Natural killer cell treated with Interleukin-12 subunit alpha and Interleukin-12 subunit beta and Interleukin-15 and Interleukin-18, amount 100 ng/mL, for 72 hours (primary cell): ENCODE measurements at places on chromosomes 5 and 9. TPM values are rescaled to one million over a fixed set of nuclear protein-coding genes. Genes with fewer than 3 reads are reported as not detected.

GRCh38 chr5:30112867-30113266 is 1080.6 kb upstream of the CDH6 start:
- H3K4me1 ChIP-seq, result no peaks in the 10 kb centered on the region
- DNase-seq, result no peak
- no peak overlapping the region for H3K27ac ChIP-seq

- H3K4me1 ChIP-seq, result no peaks in the 10 kb centered on the region
- H3K4me3 ChIP-seq, result no peak overlapping the region
- H3K27ac ChIP-seq, result no peak overlapping the region
- DNase-seq, result no peak
- no peaks in the 10 kb centered on the region for H3K36me3 ChIP-seq
Observed at GRCh38 chr5:93395010-93395409, 186.0 kb downstream of the NR2F1-AS1 start.

DNA sequence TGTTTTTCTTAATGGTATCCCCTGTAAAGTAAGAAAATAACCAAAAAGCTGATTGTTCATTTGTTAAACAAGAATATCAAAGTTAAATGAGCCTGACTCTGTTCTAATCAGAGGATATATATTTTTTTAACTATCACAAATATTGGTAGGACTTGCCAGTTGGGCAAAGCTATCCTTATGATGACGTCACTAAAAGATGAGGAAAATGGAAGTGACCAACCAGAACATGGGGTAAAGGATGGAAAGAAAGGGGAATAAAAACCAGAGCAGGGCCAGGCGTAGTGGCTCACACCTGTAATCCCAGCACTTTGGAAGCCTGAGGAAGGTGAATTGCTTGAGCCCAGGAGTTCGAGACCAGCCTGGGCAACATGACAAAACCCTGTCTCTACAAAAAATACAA is 811.6 kb upstream of the DMAC1 start:
- DNase-seq, result no peak
- no peaks in the 10 kb centered on the region for H3K27me3 ChIP-seq

SARDH gene
- 0.36 TPM for total RNA-seq

FCHO2 gene
- total RNA-seq, result 7.1 TPM

SPATA31D4 gene
- not detected for total RNA-seq

- H3K27me3 ChIP-seq, result peaks cover 7% of the 10 kb centered on the region
- no peak overlapping the region for H3K4me3 ChIP-seq
- no peak overlapping the region for H3K27ac ChIP-seq
- DNase-seq, result no peak
- peaks cover 21% of the 10 kb centered on the region for H3K4me1 ChIP-seq
- peaks cover 5% of the 10 kb centered on the region for H3K36me3 ChIP-seq
Observed at GRCh38 chr9:78130004-78130403, 98.4 kb upstream of the GNAQ start.
